ENCODE measurements at places on chromosomes 1 and 21.
A peak's percentile ranks its signal among the peaks of the same experiment; 100 is the strongest.

DNA sequence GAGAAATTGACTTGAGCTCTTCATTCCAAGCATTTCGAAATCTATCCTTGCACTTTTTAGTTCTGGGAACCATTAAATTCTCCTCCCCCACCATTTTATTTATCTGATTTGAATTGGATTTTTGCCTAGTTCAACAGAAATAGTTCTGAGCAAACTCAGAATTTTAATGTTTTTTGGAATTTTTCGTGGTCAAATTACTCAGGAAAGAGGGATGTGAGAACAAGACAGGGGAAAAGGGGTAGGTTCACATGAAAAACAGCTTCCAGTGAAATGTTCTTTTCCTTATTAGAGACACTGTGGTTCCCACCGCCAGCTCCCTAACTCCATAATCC lies 5.7 kb upstream of the ZNF697 start:
- no peak for DNase-seq

DNA sequence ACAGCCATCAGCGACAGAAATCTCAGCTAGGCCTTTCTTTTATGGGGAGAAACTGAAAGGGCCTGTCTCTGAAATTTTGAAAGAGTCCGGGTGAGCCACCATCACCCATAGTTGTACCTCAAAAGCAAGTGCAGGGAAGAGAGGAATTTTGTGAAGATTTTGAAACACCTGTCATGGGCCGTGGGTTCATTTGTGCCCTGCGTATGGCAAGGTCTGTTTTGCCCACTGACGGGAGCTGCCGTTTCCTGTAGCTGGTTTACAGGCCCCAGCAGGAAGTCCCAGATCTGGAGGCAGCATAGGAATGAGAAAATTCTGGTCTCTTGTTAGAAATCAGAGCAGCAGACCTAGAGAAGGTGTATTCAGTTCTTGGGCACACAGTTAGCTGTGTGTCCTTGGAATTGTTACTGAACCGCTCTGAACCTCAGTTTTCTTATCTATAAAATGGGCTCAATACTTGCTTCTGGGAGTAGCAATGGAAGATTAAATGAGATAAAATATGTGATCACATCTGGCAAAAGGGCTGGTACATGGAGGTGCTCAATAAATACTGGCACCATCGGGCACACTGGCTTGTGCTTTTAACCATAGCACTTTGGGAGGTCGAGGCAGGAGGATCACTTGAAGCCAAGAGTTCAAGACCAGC lies 52.5 kb downstream of the MAN1C1 start:
- DNase-seq, result no peak

- no peak for DNase-seq
Measured at GRCh38 chr1:221972276-221973235, 230.7 kb upstream of the DUSP10 start.

- no peak for DNase-seq
Measured at GRCh38 chr1:71156590-71156989, 75.8 kb upstream of the ZRANB2 start.

DNA sequence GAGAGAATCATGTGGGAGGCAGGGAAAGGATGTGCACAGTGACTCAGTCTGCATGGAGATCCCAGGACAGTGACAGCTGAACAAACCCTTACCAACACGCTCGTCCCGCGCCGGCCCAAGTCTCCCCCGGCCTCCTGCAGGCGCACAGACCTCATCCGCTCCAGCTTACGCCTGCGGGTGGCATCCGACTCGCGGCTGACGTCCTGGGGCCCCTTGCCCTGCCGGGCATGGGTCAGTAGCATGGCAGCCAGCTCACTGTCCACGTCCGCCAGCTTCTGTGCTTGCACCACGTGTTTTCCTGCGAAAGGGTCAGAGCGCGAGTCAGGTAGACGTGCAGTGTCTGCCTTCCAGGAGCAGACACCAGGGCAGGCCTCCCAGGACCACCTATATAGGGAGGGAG lies 115.2 kb downstream of the NPHP4 start:
- DNase-seq, result no peak

GRCh38 chr1:220717800-220718640 lies 27.9 kb downstream of the C1orf115 start:
- no peak for DNase-seq

GRCh38 chr1:175089136-175089718 lies 21.6 kb downstream of the TNN start:
- DNase-seq, result no peak

DNA sequence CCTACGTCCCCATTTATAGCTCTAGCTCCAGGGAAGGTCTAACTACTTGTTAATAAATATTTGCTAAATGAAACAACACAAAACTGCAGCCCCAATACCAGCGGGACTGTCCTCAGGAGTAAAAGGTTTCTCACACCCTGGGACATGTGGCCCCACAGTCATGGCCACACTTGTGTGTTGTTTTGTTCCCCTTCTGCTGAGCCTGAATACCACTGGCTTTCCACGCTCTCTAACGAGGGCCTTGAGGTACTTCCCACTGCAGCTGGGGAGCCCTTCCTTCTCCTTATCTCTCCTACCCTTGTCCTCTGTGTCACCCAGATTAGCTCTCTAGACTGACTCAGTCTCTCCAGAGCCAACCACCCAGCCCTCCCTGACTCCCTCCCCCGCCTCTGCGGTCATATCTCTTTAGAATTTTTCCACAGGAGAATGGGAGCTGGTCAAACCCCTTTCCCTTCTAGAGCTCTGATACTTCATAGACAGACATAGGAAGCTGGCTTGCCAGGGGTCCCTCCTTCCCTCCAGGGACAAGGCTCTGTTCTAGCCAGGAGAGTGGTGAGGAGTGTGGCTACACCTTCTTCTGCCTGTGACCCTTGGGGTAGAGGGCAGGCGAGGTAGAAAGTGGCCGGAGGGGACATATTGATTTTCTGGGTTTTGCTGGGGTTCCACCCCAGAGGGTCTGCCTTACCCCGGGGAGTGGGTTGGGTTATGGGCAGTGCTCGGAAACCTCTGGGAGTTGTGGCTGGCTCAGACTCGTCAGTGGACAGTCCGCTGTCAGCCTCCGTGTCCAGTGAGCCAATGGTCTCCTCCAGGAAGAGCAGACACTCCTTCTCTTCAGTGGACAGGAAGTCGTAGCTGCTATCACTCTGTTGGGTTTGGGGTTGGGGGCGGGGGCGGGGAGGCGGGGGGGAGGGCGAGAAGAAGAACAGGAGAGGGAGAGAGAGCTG lies 8.1 kb downstream of the C1orf116 start:
- no peak for DNase-seq

- DNase-seq, result no peak
Measured at GRCh38 chr1:210001751-210002150, 63.7 kb downstream of the SYT14 start.

GRCh38 chr1:21672478-21673276 lies 3.5 kb upstream of the RAP1GAP start:
- DNase-seq, result no peak

DNA sequence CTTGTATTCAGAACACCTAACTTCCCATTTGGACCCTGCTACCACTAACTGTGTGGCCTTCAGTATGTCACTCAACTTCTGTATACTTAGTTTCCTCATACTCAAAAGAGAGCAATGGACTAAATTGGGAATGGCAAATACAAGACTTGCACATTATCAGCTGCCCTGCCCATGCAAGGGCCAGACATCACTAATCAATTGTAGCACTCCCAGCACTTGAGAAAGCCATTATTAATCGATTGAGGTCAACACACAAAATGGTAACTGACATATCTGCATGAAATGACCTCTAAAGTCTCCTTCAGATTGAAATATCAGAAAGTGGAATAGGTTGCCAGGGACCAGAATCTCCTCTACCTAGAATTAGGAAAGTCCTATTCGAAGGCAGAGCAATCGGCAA lies 59.2 kb downstream of the MT1HL1 start:
- no peak for DNase-seq

DNA sequence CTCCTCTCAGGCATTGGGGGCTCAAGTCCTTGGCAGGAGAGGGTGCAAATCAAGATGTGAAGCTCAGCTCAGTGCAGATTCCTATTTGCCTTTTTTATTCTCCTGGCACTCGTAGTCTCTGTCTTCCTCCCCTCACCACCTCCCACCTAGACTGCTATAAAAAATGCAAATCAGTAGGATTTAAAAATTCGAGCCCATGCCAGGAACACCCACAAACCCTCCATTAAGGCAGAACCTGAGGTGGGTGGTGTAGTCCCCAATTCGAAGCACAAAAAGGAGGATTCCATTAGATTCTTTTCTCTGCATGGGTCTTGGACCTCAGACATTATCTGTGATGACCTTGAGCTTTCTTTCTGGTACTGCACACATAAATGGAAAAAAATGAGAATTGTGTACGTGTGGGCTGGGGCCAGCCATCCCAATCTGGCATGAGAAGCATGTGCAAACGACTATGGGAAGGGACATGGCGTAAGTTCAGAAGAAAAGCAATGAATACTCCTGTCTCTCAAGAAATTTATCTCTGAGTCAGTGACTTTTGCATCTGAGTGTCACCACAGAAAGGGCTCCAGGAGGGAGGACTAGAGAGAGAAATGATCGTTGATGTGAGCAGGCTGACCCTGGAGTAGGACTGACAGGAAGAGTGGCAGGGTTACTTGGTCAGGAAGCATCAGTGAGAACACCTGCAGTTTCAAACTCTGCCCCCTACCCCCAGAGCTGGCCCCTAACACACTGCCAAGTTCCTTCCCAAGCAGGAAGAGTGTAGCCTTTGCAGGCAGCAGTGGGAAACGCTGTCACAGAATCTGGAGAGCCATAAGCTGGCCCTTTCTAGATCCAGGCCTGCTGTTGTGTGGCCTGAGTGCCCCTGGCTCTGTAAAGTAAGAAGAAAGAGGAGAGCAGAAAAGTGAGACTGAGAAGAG lies 1.7 kb downstream of the INKA2 start:
- no peak for DNase-seq

- no peak for DNase-seq
Measured at GRCh38 chr1:42442662-42443061, 13.2 kb downstream of the ZMYND12 start.

GRCh38 chr1:217498209-217498608 lies 132.7 kb downstream of the GPATCH2 start:
- DNase-seq, result no peak

GRCh38 chr1:117362986-117363385 lies 4.3 kb upstream of the MAN1A2 start:
- DNase-seq, result peak; percentile 38

DNA sequence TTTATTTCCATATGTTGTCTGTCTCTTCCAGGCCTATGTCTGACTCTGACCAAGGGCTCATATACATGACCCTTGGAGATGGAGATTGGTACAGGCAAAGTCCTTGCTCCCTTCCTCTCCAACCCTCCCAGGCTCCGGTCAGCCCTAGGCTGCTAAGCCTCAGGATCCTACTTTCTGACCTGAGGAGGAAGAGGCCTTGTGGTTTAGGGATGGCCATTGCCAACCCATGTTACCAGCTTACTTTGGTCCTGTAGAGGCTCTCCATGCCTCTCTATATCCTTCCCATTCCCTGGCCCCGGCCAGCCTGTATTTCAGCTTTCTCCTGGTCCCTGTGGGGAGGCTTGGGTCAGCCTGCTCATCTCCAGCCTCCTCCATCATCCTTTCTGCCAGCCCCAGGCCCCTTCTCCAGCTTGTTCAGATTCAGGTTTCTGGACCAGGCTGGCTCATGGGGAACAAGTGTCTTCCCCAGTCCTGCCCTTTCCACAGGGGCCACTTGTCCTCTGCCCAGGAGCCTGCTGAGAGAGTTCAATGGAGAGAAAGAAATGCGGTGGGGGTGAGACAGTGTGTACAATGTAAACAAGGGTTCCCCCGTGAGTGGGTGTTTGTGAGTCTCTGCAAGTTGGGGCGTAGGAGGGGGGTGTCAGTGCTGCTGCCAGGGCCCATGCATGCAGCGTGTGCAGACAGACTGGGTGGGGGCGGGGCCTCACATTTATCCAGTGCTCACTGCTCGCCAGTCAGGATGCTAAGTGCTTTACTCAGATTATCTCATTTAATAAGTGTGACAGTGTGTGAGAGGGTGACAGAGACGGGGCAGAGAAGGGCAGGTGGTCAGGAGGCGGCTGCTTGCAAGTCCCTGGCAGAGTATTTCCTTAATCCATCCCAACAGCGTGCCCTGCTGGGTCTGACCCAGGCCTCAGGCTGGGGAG lies 31.3 kb upstream of the FOXO6 start:
- no peak for DNase-seq

DNA sequence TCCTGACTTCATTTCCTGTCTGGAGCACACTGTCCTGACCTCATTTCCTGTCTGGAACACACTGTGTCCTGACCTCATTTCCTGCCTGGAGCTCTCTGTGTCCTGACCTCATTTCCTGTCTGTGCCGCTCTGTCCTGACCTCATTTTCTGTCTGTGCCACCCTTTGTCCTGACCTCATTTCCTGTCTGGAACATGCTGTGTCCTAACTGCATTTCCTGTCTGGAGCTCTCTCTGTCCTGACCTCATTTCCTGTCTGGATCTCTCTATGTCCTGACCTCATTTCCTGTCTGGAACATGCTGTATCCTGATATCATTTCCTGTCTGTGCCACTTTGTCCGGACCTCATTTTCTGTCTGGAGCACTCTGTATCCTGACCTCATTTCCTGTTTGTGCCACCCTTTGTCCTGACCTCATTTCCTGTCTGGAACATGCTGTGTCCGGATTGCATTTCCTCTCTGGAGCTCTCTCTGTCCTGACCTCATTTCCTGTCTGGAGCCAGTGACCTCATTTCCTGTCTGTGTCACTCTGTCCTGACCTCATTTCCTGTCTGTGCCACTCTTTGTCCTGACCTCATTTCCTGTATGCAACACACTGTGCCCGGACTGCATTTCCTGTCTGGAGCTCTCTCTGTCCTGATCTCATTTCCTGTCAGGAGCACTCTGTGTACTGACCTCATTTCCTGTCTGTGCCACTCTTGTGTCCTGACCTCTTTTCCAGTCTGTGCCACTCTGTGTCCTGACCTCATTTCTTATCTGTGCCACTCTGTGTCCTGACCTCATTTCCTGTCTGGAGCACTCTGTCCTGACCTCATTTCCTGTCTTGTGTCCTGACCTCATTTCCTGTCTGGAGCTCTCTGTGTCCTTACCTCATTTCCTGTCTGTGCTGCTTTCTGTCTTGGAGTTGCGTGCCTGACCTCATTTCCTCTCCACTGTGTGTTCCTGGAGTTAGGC lies 27.6 kb downstream of the SKI start:
- peak; percentile 59 for DNase-seq

DNA sequence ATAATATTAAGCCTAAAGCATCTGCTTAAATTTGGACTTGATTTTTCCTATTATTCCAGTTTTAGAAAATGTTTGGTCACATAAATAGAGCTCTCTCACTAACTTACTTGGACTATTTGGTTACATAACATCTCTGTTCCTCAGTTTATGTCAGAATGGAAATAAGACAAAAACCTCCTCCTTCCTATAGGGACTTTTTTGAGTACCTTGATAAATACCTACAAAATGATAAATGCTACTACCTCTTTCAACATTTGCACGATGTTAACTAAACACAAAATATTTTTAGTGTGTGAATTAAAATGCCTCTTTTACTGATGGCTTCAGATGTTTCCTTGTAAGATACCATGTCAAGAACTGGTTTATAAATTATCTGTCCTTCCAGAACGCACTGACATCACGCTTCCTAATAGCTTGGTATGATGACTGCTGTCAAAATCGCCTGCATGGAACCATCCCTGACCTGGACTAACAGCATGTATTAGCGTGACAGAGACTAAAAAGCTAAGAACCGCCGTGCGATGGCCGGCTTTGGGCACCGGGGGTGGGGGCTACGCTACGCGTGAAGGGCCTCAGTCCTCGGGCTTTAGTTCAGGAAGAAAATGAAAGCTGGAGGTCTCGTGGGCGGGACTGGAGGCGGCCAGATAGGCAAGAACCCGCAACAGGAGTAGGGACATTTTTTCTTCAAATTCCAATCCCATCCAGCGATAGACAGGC lies 133.2 kb upstream of the BARHL2 start:
- no peak for DNase-seq
